ENCODE measurements at places on chromosomes 2 and 18.

DNA sequence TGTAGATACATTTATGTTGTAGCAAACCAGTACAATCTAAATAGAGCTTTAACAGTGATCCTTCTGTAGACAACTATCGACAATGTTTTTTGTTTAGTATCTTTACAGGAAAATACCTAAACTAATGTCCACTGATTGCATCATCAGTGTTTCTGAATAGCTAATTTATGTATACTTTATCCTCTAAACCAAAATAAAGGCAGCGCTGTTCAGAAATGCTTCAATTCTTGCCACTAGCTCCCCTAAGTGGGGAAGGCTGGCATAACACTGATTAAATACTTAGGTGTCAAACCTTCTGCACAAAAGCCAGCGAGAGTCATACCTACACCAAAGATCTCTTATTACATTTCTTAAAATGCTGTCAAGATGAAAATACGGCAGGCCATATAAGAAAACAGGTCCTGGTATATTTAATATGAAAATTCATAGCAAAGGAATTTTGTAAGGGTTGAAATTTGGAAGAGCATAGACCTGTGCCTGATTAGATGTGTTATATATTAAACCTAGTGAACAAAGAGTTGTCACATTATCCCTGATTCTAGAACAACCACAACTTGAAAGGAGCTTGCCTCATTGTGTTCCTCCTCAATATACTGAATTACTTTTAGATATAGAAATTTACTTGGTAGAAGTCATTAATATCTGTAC is 1693.4 kb upstream of the SLC39A10 start:
- DNase-seq: no peak

DNA sequence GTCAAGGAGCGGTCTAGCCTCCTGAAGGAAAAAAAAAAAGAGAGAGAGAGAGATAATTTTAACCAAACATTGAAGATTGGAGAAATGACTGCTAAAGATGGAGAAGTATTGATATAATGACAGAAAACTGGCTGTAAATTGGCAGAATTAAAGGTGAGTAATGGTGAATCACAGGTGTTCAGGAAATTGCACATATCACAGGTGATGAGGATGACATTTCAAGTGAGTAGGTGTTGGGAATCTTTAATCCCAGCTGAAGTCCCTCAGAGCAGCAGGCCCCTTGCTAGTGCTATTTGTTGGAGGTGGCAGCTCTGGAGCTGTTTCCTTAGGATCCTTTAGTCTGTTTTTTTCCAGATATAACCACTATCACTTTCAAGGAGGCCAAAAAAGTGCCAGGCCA is 678.4 kb upstream of the VRK2 start:
- no peak for DNase-seq

DNA sequence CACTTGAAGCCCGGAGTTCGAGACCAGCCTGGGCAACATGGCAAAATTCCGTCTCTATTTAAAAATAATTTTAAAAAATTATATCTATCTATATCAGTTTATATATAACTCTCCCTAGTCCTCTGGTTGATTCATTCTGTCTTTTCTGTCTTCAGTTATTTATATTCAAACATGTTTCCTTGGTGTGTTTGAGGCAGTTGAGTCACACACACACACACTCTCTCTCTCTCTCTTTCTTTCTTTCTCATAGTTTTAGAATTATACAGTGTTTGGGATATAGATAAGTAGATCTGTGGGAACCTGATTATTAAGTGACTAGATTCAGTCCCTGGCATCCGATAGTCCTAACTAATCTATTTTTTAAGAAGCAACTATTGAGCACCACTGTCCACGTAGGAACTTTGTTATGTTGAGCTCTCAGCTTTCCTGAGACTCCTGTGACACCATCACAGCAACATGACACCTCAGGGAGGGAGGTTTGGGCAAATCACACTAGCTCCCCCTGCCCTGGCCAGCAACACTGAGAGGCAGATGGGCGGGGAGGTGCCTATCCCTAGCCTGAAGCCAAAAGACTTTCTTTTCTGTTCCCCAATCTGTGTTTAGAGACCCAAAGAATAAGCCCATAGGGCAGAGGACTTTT is 482.7 kb downstream of the DLGAP1 start:
- DNase-seq: no peak

- no peak for DNase-seq
These were observed 141.6 kb upstream of the MSH6 start for GRCh38 chr2:47641366-47641765.

- DNase-seq: no peak
These were observed 53.1 kb upstream of the ARL5A start for GRCh38 chr2:151881342-151881741.

DNA sequence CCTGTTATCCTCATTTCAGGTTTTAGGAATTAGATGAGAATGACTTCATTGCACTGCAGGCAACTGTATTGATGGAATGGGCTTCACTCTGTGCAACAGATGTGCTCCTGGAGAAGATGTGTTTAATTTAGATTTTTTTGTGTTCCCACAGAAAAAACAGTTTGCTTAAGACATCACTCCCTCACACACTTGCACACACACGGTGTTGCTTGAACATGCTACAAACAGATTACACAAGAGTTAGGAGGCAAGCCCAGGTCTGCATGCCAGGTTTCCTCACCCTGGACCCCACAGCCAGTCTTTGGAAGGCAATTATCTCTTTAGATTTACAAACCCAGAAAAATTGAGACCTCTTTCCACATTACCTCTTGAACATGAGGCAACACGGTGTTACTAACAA is 93.7 kb upstream of the KLHL29 start:
- no peak for DNase-seq

GRCh38 chr2:203328760-203329540 is 756 bp downstream of the ABI2 start:
- DNase-seq: no peak

- no peak for DNase-seq
These were observed 1044.5 kb upstream of the POU3F3 start for GRCh38 chr2:103809415-103809814.

- DNase-seq: no peak
These were observed 253.0 kb upstream of the ERBB4 start for GRCh38 chr2:212791569-212791968.

GRCh38 chr2:236774171-236774570 is 204.5 kb downstream of the ACKR3 start:
- no peak for DNase-seq

- DNase-seq: no peak
These were observed 88.5 kb upstream of the SH3BP4 start for GRCh38 chr2:234863043-234863934.

DNA sequence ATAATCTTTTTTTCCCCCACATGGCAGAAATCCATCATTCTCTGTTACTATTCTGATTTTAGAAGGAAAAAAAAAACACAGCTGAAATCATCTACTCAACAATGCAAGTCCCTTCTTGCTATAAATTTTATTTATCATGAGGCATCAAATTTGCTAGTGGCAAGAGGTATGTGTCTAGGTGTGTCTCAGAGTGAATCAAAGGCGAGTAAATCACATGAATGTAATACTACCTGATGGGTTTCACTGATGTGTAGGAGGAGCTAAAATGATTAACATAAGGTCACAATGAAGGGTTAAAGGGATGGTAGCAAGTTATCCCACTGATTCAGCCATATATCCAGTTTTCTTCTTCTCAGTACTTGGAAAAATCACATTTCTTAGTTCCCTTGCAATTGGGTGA is 24.5 kb upstream of the PELI1 start:
- DNase-seq: no peak

DNA sequence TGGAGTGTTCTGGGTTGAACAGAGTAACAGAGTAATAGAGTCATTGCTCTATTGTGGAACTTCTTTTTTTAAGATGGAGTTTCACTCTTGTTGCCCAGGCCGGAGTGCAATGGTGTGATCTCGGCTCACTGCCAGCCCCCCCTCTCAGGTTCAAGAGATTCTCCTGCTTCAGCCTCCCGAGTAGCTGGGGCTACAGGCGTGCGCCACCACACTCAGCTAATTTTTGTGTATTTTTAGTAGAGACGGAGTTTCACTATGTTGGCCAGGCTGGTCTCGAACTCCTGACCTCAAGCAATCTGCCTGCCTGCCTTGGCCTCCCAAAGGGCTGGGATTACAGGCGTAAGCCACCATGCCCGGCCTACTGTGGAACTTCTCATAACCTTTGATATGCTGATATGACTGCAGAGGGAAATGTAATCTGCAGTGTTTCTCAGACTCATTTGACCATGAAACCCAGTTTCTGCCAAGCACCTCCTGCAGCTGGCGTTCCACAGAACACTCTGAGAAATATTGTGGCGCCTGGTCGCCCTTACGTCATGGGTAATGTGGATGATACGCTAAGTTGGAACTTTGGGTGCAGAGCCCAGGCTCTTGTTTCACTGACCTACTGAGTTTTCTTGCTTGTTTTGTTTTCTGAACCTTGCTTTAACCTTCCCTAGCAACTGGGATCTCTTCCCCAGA is 213.8 kb downstream of the BCL2 start:
- DNase-seq: no peak

DNA sequence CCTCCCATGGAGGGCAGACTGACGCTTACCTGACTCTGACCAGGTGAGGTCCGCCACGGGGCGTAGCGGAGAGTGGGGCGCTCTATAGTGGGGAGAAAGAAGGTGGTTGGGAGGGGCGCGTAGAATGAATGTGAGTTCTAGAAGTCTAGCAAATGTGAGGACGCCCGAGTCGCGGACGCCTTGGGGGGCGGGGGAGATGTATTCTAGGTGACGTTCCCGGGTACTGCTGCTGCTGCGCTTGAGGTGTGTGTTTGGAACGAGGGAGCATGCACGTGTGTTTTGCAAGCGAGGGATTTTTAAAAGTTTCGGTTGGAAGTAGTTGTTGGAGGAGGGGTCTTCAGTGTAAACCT is 758 bp downstream of the RIF1 start:
- DNase-seq: peak; percentile 43

- no peak for DNase-seq
These were observed 228.6 kb upstream of the ID2 start for GRCh38 chr2:8452979-8453903.

GRCh38 chr2:136221026-136221425 is 103.1 kb upstream of the CXCR4 start:
- DNase-seq: no peak

GRCh38 chr2:156670104-156670503 is 233.9 kb downstream of the GPD2 start:
- DNase-seq: no peak

- no peak for DNase-seq
These were observed 48.7 kb downstream of the SERTAD2 start for GRCh38 chr2:64605026-64605471.

DNA sequence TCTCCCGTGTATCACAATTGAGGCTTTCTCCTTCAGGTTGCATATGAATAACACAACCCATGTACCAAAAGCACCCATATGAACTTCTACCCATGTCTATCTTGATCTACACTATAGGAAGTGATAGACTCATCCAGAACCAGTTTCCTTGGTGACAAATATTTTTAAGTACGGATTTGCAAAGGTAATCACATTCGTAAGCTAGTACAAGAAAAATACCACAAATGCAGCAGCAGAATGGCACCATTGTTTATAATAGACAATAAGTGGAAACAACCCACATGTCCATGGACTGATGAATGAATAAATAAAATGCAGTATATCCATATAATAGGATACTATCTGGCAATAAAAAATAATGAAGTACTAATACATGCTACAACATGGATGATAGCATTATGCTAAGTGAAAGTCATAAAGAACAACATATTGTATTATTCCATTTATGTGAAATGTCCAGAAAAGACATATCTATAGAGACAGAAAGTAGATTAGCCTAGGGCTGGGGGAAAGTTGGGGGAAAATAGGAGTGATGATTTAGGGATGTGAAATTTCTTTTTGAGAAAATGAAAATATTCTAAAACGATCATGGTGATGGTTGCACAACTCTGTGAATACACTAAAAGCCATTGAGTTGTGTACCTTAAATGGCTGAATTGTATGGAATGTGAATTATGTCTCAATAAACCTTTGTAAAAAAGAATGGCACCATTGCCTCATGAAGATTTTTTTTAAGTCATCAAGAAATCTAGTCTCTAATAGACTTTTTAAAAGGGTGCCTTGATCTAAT is 3.4 kb upstream of the CCDC88A start:
- DNase-seq: no peak

DNA sequence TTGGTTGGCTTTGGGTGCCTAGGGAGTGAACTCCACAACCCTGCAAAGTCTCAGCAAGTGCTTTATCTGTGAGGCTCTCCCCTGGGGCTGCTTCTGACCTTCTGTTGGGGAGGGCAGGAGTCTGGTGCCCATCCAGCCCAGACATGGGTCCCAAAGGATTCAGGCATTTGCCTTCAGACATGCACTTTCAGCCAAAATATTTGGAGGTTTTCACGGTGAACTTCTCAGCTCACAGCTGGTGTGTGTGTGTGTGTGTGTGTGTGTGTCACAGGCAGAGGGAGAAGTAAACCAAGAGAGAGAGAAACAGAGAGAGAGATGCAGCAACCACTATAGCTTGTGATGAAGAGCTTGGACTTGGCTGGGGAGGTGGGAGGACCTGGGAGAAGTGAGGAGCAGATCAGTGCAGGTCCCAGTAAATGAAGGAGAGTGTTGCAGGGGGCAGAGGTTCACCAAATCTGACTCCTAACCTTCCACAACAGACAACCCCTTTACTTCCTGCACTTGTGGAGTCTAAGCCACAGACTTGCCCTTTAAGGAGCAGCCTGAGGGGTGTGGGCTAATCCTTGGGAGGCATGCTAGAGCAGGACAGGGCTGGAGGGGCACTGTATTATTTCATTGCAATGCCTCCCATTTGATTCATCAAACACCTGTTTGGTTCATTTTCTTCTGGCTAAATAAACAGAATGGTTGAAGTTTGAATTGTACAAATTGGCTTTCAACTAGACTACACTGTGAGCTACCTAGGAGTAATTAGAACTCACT is 14.1 kb downstream of the SLC9A4 start:
- DNase-seq: no peak

DNA sequence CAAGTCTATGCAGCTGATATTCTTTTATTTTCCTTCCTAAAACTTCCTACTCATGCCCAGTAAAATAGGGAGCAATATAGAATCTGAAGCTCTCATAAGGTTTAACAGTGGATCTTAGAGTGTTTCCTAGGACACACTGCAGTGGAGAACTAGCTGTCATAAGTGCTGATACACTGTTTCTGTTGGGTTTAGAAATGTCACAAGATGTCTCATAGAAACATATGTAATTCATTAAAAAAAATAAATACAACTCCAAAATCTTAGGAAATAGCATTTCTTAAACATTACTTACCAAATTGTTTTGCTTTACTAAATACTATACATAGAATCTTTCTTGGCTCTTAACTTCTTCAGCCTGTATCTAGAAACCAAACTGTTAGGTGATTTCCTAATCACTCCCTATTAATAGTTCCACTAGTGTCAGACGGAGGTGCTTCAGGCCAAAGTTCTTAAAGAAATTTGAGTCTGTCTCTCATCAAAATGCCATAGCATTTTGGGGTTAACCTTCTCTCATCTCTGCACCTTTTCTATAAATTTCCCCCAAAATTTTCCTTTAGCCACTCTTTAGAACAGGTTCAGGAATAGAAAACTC is 93.7 kb downstream of the CERKL start:
- no peak for DNase-seq

GRCh38 chr2:33665039-33665438 is 65.9 kb upstream of the FAM98A start:
- DNase-seq: no peak

GRCh38 chr18:58784601-58785137 is 80.0 kb upstream of the ZNF532 start:
- DNase-seq: no peak
